Left ventricle myocardium inferior (tissue), 1 donor: ENCODE measurements at places on chromosomes 3 and 15. TPM values are rescaled to one million over a fixed set of nuclear protein-coding genes. Genes with fewer than 3 reads are reported as not detected.

- no peak for DNase-seq
These were observed 62.7 kb downstream of the GSK3B start for GRCh38 chr3:120031561-120031960.

ARGFX gene
- total RNA-seq, result not detected

DNA sequence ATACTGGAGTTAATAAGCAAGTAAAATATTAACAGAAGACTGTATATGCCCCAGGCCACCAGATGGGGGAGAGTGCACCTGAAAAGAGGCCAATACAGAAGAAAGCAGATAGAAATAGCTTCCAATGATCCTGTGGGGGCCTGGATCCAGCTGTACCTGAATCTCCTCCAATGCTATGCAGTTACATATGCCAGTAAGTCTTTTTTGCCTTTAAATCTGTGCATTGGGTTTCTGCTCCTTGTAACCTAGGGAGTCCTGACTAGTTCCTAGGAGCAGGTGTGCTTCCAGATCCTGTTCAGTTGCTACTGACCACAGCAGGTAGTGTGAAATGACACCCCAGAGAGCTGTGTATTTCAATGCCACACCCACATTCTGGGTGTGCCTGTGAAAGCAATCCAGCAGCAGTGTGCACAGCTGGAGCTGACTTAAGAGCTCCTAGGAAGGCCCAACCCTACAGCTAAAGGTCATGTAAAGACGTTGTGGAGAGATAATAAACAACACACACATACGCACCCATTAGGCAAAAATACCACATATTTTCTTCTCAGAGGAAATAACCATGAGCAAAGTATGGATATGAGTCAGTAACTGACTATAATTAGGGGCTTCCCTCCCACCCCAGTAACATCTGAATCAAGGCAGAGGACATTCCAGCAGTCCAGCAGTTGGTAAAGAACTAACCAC is 62.2 kb upstream of the AKAP13 start:
- DNase-seq, result no peak

DNA sequence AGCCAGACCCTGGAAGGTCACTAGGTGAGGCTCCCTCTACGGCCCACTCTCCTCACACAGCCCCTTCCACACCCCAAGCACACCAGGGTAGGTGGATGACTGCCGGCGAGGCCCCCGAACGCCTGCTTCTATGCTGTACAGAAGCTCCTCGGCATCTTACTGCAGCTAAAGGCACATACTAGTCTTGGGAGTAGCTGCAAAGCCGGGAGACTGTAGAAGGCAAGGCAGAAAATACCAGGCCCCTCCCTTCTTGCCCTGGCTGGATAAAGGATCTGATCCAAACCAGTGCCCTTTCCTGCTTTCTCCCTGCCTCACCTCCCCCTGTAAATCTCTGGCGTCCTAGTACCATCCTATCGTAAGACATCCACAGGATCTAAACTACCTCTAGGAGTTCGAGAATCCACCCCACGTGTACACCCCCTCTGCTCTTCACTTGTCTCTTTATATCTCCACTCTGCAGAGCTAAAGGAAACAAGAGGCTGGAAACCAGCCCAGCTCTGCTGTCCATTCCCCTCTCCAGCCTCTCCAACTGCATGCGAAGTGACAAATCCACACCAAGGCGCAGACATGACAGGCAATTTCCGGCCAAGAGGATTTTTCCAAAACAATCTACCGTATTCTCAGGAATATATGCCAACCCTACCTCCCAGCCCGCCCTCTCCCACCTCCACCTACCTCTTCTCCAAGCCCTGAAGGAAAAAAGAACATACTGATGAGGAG is 11.8 kb downstream of the TNK2 start:
- peak; percentile 52 for DNase-seq

DNA sequence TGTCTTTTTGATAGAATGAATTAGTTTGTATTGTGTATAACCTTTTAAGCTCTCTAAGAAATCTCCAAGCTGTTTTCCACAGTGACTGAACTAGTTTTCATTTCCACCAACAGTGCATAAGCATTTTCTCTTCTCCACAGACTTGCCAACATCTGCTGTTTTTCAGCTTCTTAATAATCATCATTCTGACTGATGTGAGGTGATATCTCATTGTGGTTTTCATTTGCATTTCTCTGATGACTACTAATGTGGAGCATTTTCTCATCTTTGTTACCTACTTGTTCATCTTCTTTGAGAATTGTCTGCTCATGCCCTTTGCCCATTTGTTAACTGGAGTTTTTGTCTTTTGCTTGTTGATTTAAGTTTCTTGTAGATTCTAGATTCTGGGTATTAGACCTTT is 777.5 kb downstream of the OTOL1 start:
- no peak for DNase-seq

DNA sequence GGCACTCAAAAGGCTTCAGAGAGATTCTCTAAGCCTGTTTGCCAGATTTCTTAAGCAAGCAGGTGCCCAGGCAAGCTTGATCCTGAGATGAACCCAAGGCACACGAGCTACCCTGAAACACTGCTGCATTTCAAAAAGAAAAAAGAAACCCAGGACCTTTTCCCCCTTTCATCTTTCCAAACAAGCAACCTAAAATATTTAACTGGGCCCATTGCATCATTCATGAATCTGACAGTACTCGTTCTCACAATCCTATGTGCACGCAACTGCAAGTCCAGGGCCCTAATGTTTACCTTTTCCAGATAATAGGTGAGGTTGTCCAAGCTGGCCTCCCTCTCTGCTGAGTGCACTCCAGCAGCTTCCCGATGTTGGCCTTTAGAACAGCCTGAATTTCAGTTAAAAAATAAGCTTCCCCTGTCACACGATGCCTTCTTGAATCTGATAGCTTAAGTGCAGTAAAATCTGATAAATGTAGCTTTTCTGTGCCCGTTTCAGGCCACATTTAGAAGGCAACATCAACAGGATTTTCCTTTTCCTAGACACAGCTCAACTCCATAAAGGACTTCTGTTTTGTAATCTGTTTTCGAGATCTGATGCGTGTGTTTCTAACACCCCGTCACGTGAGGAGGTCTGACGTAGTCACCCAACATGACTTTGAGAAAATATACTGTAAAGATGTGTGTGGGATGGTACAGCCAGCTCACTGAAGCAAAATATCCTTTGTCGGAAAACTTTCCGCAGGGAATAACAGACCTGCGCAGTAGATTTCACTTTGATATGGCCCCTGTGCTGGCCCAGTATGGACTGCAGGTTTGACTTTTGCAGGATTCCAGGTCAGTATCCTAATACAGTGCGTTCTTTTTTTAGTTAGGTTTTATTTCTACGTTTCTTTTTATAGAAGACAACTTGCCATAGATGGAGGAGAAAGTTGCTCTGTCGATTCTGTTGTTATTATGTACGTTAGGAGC is 55.1 kb upstream of the RASA2 start:
- DNase-seq, result no peak

SOX14 gene
- not detected for total RNA-seq

- DNase-seq, result no peak
These were observed 164.4 kb downstream of the WDR76 start for GRCh38 chr15:43991206-43991605.
